ENCODE measurements at places on chromosomes 13 and 19.

GRCh38 chr13:104954210-104954609 is 1581.3 kb downstream of the EFNB2 start:
- no peak for DNase-seq

- no peak for DNase-seq
Measured at GRCh38 chr19:45501730-45502014, 3.4 kb downstream of the PPM1N start.

- no peak for DNase-seq
Measured at GRCh38 chr19:10006335-10006708, 4.0 kb downstream of the COL5A3 start.

- no peak for DNase-seq
Measured at GRCh38 chr13:40878321-40878720, 88.9 kb downstream of the SLC25A15 start.

GRCh38 chr19:40836754-40837429 is 13.4 kb downstream of the CYP2A6 start:
- no peak for DNase-seq

Data from activated T-cell treated with anti-CD3 and anti-CD28 coated beads for 48 hours (primary cell).